Endothelial cell of umbilical vein (primary cell): ENCODE measurements at places on chromosomes 12 and 14. TPM values are rescaled to one million over a fixed set of nuclear protein-coding genes. Genes with fewer than 3 reads are reported as not detected.
A peak's percentile ranks its signal among the peaks of the same experiment; 100 is the strongest.

Gene KRT2
- polyA plus RNA-seq = not detected in 2 replicates

Gene FGF6
- not detected in 2 replicates for polyA plus RNA-seq

Gene TEX22
- 0.06 and 0.22 TPM in 2 replicates for polyA plus RNA-seq

Gene KRT6C
- polyA plus RNA-seq = not detected in 2 replicates

Gene IAPP
- polyA plus RNA-seq = not detected in 2 replicates

- DNase-seq = no peak
These were observed 35.1 kb downstream of the MYL2 start for GRCh38 chr12:110885152-110885840.

DNA sequence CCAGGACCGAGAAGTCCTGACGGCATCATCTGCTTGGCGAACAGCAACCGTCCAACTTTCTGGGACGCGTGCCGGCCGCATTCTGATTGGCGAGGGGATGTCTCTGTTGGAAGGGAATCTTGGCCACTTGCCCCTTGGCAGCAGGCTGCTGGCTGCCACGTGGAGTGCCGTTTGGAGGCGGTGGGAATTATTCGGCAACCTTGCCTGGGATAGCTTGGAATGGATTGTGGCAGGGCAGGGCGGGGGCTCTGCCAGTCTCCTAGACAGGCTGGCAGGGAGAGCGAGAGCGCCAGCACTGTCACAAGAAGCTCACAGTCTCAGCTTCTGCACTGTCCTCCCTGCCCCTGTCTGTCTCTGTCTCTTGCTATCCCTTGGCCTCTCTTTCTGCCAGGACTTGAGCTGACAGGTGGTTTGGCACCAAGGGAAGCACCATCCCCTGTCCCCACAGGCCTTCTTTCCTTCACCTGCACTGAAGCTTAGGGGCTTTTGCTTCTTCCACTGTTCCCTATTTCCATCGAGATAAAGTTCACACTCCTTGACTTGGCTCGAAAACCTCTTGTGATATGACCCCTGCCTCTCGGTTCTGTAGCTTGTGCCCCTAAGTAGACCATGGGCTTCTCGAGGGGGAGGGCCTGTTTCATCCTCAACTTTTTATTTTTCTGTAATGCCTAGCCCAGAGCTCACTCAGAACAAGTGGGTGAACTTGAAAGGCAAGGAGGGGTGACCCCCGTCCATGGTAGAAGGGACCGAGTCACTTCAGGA lies 201.9 kb downstream of the PHETA1 start:
- DNase-seq = no peak

GRCh38 chr14:96792591-96792990 lies 4.6 kb upstream of the VRK1 start:
- DNase-seq = no peak

GRCh38 chr14:69828354-69828753 lies 31.3 kb upstream of the SLC10A1 start:
- DNase-seq = no peak

DNA sequence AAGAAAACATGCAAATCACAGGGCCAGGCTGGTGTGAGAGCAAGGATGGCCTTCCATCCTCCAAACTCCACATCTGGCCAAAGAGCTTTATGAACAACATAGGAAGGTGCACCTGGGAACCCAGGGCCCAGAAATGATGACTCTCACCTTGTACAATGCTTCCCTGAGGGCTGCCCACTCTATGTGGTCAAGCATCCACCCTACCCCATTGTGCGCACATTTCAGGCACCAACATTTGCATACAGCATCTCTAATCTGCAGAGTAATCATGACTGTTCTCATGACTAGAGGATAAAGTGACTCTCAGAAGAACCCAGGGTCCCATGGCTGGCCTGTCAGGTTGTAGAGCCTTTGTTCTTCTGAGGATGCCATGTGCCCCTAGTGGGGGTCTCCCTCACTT lies 57.2 kb upstream of the NTF3 start:
- no peak for DNase-seq

- no peak for DNase-seq
These were observed 1.5 kb upstream of the OTX2 start for GRCh38 chr14:56811593-56812363.

- DNase-seq = no peak
These were observed 64.0 kb upstream of the PCED1B start for GRCh38 chr12:47015381-47015780.

DNA sequence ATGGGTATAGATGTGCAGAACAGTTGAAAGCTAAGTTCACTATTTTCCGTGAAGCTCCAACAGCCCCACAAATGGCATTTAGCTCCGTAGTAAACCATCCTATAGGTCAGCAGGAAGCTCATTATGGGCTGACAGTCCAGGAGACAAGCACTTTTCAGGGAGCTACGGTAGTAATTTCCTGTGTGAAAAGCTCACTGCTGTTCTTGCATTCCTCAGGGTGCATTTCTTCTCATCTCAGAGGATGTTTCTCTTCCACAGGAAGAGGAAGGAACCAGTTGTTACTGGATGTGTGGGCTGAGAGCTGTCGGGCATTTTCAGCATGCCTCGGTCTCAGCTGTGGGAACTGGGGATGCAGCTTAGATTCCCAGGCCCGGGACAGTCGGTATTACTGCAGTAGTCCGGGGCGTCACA lies 72.8 kb downstream of the GALNT4 start:
- peak; percentile 74 for DNase-seq

- no peak for DNase-seq
These were observed 100.6 kb downstream of the CMKLR1 start for GRCh38 chr12:108238474-108238873.

GRCh38 chr12:47750229-47750798 lies 8.4 kb downstream of the RAPGEF3 start:
- no peak for DNase-seq

GRCh38 chr12:54261815-54262402 lies 18.0 kb downstream of the CBX5 start:
- DNase-seq = no peak

DNA sequence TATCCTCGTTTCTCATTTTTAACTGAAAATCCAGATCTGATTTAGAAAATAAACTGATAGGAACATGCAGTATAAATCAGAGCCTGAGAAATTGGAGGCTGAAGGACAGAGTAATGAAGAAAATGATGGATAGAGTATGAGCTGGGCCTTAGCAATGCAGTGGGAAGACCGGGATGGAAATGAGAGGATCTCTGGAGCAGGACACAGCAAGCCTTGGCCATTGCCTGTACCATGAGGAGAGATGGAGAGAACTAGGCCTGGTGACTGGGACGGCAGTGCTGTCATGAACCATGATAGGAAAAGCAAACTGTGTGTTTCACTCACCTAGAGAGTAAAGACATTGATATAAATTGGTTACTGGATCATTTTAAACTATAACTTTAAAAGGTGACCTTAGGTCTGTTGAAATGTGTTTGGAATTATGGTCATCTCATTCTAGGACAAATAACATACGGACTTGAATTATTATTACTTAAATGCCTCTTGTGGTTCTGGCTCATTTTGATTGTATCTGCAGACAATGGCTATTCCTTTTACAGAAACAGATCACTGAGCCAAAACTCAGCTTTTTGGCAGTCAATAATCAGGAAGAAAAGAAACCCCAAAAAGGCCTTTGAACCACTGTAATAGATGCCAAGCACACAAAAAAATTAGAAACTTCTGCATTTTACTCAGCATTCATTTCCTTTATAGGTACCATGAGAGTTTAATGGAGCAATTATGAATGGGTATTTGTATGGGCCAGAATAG lies 251.9 kb upstream of the PRKD1 start:
- no peak for DNase-seq

GRCh38 chr14:39318574-39318973 lies 84.9 kb downstream of the MIA2 start:
- no peak for DNase-seq

DNA sequence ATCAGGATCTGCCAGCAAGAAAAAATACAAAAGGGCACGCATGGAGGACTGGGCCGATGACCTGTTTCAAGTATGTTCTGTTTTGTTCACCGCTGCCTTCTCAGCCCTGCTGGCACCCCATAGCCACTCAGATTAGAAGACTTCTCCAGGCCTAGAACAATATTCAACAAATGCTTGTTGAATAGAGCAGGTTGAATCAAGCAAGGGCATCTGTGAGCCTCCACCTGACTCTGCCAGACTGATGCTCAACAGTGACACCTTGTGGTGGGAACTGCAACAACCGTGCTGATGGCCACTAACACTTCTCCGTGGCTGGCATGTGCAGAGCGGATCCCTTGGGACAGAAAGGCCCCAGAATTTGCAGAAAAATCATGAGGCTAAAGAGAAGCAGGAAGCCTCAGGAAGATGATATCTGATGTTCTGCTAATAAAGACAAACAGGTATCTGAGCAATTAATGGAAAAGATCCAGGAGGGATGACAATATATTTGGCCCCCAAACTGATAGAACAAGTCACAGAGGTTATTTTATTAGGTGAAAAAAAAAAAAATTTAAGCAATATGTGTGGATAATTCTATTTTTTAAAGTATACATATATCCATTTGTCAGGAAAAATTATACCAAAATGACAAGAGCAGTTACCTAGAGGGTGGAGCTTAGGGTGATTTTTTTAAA lies 114.3 kb downstream of the KSR2 start:
- DNase-seq = peak; percentile 52

GRCh38 chr12:32874078-32874477 lies 22.5 kb downstream of the PKP2 start:
- no peak for DNase-seq

DNA sequence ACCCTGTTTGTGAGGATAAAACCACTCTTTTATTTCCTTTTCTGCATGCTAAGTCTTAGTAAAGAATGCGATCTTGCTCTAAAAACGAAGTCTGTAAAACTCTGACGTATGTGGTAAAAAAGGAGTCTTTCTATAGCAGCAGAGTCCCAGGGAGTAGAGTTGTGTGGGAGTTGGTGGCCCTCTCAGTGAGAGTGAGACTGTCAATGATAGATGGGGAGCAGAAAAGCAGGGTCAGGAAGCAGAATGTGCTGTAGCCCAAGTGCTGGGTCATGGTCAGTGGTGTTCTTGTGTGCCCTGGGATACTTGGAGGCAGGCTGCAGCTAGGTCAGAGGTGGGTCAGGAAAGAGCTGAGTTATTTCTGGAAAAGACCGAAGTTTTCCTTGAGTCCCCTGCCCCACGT lies 20.3 kb upstream of the GPR33 start:
- DNase-seq = no peak

DNA sequence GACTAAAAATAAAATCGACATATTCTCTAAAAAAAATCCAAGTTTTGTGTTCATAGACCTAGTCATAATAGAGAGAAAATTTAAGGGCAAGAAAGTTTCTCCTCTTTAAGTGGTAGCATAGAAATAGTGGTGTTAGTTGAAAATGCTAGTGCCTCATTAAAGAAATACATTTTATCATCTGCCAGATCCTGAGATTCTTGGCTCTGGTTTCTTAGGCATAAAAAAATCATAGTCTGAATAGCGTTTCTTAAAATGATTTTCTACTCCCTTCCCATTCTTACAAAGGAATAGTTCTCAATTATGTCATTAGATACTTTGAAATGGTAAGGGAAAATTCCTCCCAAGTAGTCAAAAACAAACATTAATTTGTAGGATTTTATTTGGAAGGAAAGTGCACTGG lies 212.8 kb downstream of the NELL2 start:
- DNase-seq = no peak

DNA sequence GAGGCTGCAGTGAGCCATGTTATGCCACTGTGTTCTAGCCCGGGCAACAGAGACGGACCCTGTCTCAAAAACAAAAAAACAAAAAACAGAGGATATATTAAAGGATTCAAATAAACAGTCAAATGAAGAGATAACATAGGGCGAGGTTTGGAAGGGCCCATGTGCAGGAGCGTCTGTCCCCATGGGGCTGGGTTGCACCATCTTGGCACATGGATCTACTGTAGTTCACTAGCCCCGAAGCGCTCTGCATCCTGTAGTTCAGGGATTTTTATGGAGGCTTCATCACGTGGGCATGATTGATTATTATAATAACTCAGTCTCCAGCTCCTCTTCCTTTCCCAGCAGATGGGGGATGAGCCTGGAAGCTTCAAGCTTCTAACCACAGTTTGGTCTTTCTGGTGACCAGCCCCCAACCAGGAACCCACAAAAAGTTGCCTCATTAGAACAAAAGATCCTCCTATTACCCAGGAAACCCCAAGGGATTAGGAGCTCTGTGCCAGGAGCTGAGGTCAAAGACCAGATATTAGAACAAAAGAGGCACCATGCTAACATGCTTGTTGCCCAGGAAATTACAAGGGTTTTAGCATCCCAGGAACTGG lies 59.9 kb downstream of the HCAR2 start:
- no peak for DNase-seq

GRCh38 chr14:22593189-22593588 lies 4.2 kb upstream of the DAD1 start:
- DNase-seq = no peak

DNA sequence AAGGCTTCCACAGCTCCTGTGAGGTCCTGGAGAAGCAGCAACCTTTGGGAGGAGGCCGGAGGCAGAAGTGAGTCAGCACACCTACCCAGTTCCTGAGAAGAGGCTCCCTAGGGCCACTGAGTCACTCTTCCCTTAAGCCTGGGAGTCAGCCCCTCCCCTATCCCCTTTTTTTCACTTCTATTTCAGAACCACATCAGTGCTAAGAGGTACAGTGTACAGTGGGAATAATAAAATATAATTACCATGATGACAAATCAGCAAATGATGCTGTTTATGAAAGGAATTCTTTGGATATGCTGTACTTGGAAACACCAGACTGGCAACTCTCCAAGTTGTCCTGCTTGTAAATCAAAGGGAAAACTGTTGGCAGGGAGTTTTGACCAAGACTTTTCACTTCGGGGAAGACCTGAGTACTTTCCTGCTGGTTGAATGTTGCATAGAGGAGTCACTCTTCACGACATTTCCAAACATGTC lies 7.8 kb upstream of the TBPL2 start:
- peak; percentile 96 for DNase-seq

- no peak for DNase-seq
These were observed 43.3 kb downstream of the DEGS2 start for GRCh38 chr14:100116134-100116533.
